ENCODE measurements at places on chromosomes 16 and 17.

GRCh38 chr17:81390029-81390872 lies 5.0 kb upstream of the BAHCC1 start:
- no peak for DNase-seq

- no peak for DNase-seq
These were observed 25.8 kb downstream of the USP10 start for GRCh38 chr16:84725481-84726078.

DNA sequence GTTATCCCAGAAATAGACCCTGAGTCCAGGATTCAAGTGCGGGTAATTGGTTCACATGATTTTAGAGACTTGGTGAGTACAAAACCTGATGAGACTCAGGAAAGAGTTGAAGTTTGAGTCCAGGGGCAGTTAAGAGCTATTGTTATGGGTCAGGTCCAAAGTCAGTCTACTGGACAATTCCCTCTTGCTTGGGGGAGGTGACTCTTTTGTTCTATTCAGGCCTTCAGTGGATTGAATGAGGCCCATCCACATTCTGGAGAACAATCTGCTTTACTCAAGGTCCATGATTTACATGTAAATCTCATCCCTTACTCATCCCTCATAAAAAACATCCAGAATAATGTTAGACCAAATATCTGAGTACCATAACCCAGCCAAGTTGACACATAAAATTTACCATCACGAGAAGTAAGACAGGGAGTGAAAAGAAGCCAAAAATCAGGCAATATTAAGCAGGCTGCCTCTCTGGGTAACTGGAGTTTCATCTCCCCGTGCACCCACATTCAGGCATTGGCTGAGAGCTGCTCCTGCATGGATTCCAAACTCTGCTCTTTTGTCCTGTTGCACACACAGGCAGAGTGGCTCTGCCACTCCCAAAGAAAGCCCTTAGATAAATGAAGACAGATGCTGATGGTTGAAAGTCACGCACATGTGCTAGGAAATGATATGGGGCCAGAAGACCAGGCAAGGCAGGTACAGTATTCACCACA lies 156.0 kb upstream of the SALL1 start:
- DNase-seq, result no peak

DNA sequence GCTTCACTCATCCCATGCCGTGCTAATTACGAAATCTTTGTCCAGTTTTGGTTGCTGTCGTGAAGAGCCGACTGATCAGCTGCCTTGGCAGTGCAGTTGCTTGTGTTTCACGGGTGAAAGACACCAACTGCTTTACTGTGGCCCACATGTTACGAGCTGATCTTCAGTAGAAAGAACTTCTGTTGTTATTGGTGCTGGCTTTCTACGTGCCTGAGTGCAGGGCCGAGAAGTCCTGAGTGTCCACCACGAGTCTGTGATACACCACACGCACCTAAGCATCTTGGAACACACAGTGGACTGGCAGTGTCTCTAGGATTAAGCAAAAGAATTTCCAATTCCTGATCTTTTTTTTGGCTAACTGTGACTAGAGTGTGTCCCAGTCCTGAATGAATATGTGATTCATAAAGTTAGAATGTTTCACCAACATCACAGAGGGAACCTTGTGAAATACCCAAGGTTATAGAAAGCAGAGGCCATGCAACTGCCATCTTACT lies 70.4 kb upstream of the CLEC18A start:
- no peak for DNase-seq

GRCh38 chr17:34579979-34580684 lies 750 bp downstream of the TMEM132E start:
- DNase-seq, result no peak

Measured in GM06990 (cell line).